ENCODE measurements at places on chromosomes 11 and 22.

GRCh38 chr22:17101475-17102296, 16.9 kb downstream of the IL17RA start:
- no peak for DNase-seq

DNA sequence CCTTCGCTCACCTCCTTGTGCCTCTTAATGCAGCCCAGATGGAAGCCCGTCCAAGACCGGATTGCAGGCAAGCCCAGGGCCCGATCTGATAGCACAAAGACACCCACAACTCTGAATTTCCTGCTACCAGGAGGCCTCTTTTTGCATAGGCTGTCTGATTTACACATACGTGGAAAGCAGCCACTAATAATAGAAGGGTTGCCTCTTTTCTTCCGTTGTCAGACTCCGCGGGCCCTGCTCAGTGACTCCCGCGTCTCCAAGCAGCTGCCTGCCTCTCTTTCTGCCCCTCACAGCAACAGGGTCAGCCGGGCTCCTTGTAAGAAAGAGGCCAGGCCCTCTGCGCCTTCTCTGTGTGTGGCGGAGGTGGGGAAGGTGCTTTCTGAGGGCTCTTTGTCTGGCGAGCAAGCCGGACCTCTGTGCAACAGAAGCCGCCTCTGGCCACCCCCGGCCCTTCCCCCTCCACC, 26.7 kb downstream of the FLI1 start:
- DNase-seq = no peak

GRCh38 chr11:12216041-12216451, 105.7 kb downstream of the MICAL2 start:
- no peak for DNase-seq

- DNase-seq = no peak
Measured at GRCh38 chr11:1881442-1882264, 10.0 kb downstream of the PRR33 start.

DNA sequence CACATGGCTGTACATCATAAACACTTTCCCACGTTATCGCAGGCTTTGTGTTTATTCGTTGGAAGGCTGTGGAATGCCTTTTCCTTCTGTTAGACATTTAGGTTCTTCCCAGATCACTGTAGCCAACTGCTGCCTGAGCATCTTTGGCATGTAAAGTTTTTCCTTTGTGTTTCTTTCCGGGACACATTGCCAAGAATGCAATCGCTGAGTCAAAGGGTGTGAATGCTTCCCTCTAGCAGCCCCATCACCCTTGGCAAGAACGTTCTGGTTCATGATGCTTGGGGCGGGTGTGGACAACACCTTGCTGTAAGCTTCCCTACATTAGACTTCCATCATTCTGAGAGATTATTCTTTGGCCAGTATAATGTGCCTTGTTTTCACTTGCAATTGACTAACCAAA, 136.2 kb downstream of the OSBP2 start:
- no peak for DNase-seq

GRCh38 chr11:112016765-112017376, 8.3 kb upstream of the DLAT start:
- DNase-seq = no peak

DNA sequence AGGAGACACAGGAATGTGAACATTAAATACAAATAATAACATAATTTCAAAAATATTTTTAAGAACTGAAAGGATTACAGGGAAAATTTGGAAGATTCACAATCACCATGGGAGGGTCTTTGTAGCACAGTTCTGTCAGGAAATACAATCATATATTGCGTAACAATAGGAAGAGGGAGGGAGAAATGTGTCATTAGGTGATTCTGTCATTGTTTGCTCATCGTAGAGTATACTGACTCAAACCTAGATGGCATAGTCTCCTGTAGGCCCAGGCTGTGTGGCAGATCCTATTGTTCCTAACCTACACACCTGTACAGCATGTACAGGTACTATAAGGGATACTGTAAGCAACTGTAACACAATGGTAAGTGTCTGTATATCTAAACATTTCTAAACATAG, 330.4 kb downstream of the BRD1 start:
- no peak for DNase-seq

DNA sequence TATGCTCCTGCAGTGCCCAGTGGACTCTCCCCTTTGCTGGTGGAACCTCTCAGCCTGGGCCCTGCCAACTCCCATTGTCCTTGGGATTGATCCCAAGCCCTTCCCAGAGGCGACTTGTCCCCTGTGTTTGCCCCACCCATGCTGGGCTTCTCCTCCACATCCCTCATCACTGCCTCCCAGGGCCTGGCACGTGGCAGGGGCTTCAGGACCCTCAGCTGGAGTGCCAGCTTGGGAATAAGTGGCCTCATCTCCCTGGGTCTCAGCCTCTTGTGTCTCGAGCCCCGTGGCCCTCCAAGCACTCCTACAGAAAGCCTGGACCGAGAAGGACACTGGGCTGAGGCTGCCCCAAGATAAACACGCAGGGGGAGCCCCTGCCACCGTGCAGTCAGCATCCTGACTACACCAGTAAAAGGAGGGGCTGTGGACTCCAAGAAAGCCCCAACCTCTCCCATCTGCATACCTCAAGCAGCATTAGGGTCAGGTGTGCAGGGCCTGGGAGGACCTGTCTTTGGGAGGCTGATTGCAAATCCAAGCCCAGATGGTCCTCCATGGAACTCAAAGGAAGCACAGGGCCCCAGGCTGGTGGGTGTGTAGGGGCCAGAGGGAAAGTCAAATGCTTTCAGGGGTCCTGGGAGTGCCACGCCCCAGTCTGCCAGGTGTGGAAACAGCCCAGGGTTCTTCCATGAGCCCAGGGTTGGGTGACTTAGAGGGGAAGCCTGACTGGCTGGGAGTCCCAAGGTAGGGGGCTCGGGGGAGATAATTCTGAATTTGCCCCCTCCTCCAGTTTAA, 9.5 kb upstream of the GNAZ start:
- DNase-seq = no peak

- DNase-seq = no peak
Measured at GRCh38 chr11:55607545-55607944, at the start of gene OR4C11. OR4C11 (minus strand) TSS chr11:55607645; CDS start chr11:55604373, 3,272 bp downstream.

DNA sequence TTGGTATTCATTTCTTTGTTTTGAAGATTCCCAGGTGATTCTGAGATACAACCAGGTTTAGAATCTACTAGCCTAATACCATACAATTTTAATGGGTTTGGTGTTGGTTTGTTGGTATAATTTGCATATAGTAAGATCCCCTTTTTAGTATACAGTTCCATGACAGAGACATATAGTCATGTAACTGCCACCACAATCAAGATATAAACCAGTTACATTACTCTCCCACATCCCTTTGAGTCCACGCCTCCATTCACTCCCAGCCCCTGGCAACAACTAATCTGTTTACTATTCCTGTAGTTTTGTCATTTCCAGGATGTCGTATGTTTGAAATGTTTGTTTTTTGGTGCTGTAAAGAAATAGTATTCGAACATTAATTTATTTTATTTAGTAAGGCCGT, 4.3 kb downstream of the ASRGL1 start:
- no peak for DNase-seq

DNA sequence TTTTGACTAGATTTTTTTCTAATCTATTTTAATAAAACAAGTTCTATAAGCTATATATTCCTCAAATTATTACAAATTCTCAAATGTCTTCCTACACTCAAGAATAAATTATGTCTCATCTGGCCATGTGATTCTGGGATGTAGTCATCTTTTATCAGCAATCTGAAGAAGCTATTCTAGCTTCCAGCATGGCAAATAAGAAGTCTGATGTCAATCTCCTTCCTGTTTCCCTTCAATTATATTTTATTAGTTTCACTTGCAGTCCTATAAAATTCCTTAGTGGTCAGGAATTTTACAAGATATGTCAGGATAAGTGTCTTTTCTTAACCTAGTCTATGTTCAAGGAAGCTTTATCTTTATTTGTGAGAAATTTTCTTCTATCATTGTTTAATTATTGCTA, 10.4 kb upstream of the ANO3 start:
- DNase-seq = no peak

- DNase-seq = no peak
Measured at GRCh38 chr11:2762451-2762850, 62.7 kb upstream of the KCNQ1OT1 start.

DNA sequence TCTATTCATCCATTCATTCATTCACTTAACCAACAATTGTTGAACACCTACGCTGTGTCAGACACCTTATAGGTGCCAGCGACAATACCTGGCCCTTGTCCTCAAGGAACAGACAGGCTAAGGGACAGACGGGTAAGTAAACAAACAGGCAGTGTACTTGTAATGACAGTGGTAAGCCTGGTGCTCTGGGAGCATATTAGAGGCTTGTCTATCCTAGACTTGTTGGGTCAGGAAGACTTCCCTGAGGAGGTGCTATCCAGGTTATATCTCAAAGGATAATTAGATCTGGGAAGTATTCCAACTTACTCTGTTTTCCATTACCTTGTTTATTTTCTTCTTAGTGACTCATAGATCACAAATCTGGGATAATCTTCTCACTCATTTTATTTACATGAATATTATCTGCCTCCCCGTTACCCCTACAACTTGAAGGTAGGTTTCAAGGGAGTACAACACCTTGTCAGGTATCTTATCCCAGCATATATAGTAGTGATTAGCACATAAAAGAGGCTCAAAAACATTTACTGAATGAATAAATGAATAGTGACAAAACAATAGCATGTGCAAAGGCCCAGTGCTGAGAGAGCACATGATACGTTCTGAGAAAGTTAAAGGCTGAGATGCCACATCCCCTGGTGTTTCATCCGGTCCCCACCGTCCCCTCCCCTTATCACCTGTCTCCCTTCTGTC, 75.3 kb upstream of the NCAM1 start:
- no peak for DNase-seq

DNA sequence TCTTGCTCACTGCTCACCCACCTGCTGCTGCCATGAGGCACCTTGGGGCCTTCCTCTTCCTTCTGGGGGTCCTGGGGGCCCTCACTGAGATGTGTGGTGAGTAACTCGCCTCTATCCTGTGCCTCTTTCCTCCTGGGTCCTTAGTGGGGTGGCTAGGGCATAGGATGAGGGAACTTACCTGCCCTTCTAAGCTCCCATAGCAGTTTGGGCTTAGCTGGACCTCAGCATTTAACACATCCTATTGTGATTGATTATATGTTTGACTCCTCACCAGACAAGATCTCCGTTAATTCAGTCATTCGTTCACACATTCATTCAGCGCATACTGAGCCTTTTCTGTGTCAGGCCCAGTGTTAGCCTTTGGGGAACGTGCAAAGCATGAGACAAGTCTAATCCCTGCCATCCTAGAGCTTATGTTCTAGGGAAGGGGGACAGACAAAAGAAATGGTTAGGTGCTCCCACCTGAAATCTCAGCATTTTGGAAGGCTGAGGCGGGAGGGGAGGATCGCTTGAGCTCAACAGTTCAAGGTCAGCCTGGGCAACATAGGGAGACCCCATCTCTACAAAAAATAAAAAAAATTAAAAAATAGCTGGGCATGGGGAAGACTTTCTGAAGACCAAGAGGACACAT, 441 bp downstream of the TCN2 start:
- no peak for DNase-seq

DNA sequence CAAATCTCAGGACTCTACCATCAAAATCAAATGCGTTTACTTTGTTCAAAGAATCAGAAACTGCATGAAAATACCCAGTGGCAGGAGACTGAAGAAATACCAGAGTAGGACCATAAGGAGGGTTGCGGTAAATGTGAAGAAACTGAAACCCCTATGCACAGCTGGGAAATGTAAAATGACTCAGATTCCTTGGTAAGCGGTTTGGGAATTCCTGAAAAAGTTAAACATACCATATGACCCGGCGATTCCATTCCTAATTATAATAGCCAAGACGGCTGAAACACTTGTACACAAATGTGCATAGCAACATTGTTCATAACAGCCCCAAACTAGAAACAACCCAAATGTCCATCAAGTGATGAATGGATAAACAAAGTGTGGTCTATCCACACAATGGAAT, 114.1 kb upstream of the GRAMD1B start:
- no peak for DNase-seq

DNA sequence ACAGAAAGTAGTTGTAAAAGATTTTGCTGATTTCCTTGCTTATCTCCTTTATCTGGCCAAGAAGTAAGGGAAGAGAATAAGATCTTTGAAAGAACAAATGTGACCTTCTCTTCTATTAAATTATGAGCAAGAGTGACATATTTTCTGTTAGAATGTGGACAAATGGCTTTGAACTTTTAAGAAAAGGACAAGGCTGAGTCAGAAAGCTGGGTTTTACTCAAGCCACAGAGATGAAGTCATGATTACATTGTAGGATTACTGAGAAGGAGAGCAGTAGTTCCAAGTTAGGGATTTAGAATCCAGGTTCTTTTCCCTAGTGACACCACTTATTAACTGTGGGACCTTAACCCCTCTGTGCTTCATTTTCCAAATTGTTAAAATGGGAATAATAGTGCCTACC, 13.5 kb downstream of the CCDC90B start:
- DNase-seq = no peak

DNA sequence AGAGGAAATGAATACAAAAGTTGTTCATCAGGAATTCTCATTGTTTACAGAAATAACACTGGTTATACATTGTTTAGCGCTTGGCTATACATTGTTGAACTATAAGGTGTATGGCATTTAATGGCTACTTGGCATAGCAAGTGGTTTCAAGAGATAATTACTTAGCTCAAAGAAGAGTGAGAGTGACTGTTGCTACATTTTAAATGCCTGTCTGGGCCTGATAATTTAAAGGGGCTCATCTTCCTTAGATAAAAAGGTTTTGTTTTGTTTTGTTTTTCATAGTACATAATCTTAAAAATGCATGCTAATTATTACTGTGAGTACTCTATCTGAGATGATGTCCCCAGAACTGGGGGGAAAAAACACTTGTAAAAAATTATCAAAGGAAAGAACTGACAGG, 1.5 kb upstream of the SMPD1 start:
- no peak for DNase-seq

DNA sequence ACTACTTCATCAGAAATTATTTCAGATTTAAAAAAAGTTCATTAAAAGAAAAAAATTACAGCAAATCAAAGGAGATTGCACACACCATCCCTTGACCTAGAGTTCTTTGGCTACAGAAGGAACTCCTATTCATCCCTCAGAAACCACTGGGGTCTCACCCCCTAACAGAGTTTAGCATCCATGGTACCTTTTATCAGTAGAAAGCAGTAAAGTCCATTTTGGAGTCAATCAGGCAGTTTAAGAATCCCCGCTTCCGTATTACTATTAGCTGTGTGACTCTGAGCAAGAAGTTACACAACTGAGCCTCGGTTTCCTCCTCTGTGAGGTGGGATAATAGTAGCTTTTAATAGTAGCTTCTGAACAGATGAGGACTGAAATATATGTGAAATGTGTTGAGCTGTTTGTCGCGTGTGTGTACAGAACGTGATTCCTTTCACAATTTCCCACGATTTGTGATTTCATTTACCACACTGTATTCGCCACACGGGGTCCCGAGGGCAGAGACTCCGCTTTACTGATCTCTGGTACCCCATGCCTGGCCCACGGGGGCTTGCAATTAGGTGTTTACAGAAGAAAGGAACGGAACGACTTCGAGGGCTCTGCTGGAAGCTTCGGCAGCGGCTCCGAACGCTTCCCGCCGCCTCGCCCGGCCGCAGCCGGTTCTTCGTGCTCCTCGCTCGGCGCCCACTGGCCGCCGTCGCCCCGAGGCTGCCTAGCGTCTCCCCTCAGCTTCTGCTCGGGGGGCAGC, 72.5 kb upstream of the ZBED5 start:
- no peak for DNase-seq

GRCh38 chr11:57482782-57483561, 22.6 kb downstream of the RTN4RL2 start:
- no peak for DNase-seq

GRCh38 chr11:11444027-11444803, 91.2 kb upstream of the CSNK2A3 start:
- no peak for DNase-seq

- DNase-seq = no peak
Measured at GRCh38 chr11:123924027-123924426, 15.4 kb upstream of the OR4D5 start.

Measured in stimulated activated CD8-positive, alpha-beta memory T cell treated with anti-CD3 and anti-CD28 coated beads, Interleukin-4, amount 100 ng/mL, for 1 hour (primary cell).